ENCODE measurements at places on chromosomes 1 and 21.
A peak's percentile ranks its signal among the peaks of the same experiment; 100 is the strongest.

GRCh38 chr21:31181082-31181750 lies 142.9 kb upstream of the KRTAP19-8 start:
- DNase-seq: no peak

DNA sequence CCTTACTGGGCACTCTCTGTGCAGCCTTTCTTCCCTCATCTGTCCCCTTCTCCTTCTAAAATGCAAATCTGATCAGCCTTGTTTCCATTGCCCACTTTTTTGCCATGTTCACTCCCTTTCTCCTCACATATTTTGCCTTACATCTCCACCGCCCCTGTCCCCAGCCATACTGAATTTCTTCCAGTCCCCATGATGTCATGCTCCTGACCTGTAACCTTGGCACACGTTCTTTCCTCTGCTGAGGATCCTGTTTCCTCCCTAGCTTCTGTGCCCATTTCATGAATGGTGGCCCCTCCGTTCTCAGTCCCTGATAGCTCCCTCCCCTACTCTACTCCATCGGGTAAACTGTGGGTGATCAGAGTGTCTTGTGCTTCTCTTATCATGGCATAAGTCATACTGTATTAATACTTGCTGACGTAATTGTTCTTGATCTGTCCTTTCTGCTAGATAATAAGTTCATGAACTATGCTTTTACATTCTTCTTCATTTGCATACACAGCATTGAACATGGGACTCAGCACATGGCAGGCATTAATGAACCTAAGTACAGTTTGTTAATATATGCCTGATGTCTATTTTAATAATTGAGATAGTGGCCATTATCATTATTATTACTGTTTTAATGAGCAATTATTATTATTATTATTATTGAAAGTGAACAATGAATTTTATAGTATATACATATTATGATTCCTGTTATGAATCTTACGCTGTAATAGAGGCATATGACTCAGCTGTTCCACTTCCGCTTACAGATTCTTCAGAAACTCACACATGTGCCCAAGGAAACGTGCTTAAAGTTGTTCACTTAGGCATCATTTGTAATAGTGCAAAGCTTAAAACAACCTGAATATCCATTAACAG lies 28.5 kb downstream of the MAP3K21 start:
- DNase-seq: no peak

DNA sequence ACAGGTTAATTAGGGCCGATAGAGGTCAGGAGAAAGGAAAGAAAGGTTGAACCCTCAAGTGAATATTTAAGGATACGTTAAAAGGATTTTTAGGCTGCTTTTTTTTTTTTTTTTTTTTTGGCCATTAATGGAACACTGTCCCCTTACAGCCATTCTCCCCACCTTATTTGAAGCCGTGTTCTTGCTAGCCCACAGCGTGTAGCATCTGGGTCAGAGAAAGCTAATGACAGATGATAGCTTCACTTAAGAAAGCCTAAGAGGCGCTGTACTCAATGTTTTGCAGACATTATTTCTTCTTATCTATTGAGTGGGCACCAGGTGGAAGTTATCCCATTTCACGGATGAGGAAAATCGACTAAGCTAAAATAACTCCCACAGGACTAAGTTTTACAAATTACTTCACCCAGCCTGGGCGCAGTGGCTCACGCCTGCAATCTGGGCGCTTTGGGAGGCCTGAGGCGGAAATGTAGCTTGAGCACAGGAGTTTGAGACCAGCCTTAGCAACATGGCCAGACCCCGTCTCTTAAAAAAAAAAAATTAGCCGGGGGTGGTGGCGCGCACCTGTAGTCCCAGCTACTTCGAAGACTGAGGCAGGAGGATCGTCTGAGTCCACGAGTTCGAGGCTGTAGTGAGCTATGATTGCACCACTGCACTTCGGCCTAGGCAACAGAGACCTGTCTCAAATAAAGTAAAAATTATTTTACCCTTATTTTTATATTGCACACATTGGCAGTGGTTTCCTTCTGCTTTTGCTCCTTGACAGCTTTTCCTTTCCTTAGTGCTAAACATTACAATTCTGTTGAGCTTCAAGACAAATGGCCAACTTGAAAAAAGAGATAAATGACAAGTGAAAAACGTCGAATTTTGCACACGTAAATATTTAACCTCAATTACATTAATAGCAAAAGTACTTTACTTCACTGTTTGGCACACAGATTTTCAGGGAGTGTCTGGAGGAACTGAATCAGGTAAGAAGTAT lies 1.1 kb upstream of the PHTF1 start:
- no peak for DNase-seq

DNA sequence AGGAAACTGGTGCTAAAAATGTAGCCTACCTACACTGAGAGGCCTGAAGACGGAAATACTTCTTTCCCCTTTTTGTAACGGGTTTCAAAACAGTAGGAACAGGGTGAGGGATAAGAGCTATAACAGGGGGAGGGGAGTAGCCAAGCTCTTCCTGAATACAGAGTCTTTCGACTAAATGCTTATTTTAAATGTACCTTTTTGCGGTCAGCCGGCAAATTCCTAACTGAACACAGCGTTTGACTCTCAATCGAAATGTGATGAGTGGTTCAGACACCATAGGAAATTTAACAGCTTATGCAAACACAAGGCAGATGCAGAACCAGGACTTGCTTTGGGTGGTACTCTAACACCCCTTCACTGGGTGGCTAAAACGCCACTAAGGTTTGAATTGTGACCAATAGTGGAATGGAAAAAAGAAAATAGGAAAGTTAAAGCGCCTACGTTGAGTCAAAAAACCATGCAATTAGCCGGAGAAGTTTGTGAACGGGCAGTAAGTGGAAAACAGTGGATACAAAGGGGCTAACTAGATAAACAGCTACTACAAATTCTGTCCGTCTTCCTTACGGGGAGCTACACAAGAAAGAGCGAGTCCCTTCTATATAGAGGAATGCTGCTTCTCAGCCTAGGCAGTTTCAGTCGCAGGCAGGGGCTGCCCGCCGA lies 1.7 kb downstream of the EGLN1 start:
- no peak for DNase-seq

GRCh38 chr1:232999956-233000625 lies 49.7 kb downstream of the NTPCR start:
- DNase-seq: no peak

- DNase-seq: no peak
These were observed 2.1 kb downstream of the EVA1B start for GRCh38 chr1:36321119-36321951.

DNA sequence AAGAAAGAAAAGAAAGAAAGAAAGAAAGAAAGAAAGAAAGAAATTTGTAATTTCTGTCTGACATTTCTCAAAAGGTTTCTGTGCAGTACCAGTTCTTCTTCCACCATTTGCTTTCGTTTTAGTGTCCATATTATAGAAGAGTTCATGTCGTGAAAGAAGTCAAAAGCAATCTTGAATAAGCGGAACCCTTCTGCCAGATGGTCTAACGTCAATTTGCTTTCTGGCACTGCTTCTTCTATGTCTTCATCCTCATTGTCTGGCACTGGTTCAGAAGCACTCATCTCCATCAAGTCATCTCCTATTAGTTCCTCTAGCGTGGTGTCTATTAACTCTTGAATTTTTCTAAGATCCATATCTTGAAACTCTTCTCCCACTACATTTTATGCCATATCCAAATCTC lies 170.0 kb upstream of the KCTD3 start:
- no peak for DNase-seq

DNA sequence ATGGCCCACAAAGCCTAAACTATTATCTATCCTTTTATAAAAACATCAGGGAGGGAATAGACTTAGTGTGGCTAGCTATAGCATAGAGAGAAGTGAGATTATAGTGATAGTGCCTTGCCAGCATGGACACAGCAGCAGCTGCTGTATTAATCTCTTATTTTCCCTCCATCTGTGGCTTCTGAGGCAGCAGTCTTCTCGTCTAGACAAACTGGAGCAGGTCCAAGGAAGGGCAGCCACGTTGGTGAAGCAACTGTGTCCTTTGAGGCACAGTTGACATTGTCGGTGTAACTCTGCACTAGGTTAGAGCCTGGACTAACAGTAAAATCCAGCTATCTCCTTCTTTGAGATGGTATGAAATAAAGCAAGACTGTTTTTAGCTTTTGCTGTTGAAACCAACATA lies 131.3 kb downstream of the CACHD1 start:
- no peak for DNase-seq

GRCh38 chr1:5664081-5664768 lies 328.0 kb downstream of the NPHP4 start:
- DNase-seq: no peak

GRCh38 chr21:45541221-45542039 lies 810 bp downstream of the SLC19A1 start:
- DNase-seq: peak; percentile 57

DNA sequence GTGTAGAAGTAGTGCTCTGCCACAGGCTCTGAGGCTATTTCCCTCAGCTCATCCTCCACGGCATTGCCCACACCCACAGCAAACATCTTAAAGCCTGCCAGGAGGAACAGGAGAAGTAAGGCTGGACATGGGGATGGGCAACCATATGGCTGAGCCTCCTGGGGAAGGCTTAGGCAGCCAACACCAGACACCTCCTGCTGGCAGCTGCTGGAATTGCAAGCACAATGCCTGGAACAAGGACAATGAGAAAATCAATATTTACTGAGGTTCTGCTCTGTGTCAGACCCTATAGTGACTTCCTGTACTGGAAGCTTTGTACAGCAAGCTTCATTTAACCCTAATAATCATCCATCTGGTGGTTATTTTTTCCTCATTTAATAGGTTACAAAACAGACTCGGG lies 8.2 kb downstream of the MATN1 start:
- no peak for DNase-seq

- DNase-seq: no peak
These were observed 9.5 kb downstream of the CD5L start for GRCh38 chr1:157831968-157832626.

DNA sequence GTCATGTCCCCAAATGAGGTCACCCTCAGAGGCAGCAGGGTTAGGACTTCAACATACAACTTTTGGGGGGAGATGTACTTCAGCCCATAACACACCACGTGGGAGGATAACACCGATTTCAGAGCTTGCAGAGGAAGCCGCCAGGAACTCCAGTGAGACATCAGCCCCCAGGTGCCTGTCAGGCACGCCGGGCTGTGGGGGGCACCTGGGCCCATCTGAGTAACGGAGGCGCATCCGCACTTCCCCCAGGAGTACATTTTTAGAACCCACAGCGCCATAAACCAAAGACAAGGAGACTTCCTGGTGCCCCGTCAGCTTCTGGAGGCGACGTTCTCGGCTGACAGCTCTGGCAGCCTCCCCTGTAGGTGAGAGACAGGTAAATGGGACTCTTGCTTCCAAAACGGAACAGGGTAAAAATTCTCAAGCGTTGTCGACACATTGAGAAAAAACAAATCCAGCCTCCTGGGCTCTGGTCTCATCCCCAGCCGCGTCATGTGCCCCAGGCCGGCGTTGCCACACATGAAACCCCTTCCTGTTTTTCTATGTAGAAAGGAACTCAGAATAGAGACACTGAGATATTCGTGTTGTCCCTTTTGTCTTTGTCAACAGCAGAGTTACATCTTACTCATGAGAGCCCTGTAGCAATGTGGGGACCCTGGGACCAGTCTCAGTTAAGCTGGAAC lies 93.3 kb downstream of the PDE9A start:
- DNase-seq: peak; percentile 21

DNA sequence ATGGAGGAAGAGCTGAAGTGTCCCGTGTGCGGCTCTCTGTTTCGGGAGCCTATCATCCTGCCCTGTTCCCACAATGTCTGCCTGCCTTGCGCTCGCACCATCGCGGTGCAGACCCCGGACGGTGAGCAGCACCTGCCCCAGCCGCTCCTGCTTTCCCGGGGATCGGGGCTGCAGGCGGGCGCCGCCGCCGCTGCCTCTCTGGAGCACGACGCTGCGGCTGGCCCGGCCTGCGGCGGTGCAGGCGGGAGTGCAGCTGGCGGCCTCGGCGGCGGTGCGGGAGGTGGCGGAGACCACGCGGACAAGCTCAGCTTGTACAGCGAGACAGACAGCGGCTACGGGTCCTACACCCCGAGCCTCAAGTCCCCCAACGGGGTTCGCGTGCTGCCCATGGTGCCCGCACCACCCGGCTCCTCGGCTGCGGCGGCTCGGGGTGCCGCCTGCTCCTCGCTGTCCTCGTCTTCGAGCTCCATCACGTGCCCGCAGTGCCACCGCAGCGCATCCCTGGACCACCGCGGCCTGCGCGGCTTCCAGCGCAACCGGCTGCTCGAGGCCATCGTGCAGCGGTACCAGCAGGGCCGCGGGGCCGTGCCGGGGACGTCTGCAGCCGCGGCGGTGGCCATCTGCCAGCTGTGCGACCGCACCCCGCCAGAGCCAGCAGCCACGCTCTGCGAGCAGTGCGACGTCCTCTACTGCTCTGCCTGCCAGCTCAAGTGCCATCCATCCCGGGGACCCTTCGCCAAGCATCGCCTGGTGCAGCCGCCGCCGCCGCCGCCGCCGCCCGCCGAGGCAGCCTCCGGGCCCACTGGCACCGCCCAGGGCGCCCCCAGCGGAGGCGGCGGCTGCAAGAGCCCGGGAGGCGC lies 1.3 kb downstream of the TRIM67 start:
- DNase-seq: no peak
